Activated CD8-positive, alpha-beta T cell treated with anti-CD3 and anti-CD28 coated beads, Interleukin-2, amount 10 ng/mL, durations not matched to agents 7 days and 5 days (primary cell): ENCODE measurements at places on chromosomes 2 and 18. TPM values are rescaled to one million over a fixed set of nuclear protein-coding genes. Genes with fewer than 3 reads are reported as not detected.

GRCh38 chr18:7918701-7919100, 351.6 kb downstream of the PTPRM start:
- no peak for DNase-seq

- DNase-seq, result no peak
These were observed 12.8 kb downstream of the MTA3 start for GRCh38 chr2:42581257-42581656.

DNA sequence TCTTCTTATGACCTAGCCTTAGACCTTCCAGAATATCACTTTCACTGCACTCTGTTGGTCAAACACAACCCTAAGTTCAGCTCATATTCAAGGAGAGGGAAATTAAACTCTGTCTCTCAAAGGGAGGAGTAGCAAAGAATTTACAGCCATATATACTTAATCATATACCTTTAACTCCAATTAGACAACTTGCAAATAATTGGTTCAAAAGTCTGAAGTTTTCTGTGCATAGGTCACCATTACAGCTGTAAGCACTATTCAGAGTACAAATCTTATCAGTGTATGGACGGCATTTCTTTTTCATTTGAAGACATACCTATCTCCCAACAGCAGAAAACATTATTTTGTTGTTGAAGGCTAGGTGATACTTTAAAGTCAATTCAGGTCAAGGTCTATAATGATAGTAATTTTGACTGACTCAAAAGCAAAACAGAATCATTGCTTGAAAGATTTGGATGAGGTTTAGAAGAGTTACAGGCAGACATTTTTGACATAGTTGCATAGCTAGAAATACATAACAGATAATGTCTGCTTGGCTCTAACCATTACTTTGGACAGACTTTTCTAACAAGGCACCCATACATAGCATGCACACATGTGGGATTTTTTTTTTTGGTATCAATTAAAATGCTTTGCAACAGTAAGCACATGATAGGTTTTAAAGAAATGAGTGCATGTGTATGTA, 131.5 kb downstream of the CPS1 start:
- DNase-seq, result no peak

DNA sequence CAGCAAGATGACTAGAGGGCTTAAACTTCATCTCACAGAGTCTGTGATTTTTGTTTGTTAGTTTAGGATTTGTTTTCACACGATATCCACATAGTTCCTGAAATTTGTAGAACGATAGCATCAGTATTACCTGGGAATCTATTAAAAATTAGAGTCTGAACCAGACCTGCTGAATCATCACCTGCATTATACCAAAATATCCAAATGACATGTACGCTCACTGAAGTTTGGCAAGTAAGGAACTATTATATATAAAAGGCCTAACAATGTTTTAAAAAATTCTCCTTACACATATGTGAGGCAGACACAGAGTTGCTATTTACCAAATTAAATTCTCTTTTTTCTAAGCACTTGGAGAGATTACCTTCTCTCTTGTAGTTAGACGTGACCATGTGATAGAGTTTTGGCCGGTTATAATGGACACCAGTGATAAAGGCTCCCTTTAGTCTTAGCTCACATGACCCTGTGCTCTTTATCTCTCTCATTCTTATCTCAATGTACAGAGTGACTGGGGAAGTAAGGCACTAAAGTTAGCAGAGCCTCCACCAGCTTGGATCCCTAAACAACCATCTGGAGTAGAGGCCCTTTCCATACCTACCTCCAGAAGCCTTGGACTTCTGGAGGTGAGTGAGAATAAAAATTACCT, 363.1 kb downstream of the DSC3 start:
- no peak for DNase-seq

DNA sequence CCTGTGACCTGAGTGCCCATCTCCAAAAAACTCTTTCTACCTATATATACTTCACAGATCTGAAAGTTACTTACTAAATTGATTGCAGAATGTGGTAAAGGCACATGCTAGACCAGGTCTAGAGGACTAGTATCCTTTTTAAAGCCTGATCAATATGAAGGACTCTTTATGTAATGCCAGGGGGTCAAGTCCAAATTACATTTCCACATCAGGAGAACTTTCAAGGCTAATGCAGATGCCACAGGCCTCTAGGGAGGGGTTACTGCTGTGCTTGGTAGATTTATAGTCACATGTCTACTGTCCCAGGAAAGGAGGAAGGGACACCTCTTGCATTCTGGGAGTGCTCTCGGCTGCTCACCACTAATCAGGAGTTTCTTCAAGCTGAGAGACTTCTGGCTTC, 118.4 kb upstream of the NOSTRIN start:
- DNase-seq, result no peak

GRCh38 chr2:188969651-188970050, 4.5 kb upstream of the COL3A1 start:
- DNase-seq, result no peak

DNA sequence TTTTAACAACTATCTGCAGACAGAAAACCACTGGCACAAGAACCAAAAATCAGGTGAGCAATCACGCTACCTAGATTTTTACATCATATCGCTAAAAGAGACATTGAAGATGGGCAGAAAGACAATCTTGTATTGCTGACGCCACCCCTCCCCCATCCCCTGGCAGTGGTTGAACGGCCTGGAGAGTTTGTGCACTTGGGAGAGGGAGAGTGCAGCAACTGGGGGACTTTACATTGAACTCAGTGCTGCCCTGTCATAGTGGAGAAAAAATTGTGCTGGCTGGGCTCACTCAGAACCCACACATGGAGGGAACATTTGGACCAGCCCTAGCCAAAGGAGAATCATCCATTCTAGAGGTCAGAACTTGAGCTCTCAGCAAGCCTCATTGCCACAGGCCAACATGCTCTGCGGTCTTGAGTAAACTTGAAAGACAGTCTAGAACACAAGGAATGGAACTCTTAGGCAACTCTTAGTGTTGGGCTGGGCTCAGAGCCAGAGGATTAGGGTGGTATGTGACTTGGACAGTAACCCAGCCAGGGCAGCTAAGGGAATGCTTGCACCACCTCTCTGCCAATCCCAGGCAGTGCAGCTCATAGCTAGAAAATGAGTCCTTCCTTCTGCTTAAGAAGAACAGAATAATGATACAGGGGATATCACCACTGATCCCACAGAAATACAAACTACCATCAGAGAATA, 220.0 kb upstream of the CYP26B1 start:
- no peak for DNase-seq

DNA sequence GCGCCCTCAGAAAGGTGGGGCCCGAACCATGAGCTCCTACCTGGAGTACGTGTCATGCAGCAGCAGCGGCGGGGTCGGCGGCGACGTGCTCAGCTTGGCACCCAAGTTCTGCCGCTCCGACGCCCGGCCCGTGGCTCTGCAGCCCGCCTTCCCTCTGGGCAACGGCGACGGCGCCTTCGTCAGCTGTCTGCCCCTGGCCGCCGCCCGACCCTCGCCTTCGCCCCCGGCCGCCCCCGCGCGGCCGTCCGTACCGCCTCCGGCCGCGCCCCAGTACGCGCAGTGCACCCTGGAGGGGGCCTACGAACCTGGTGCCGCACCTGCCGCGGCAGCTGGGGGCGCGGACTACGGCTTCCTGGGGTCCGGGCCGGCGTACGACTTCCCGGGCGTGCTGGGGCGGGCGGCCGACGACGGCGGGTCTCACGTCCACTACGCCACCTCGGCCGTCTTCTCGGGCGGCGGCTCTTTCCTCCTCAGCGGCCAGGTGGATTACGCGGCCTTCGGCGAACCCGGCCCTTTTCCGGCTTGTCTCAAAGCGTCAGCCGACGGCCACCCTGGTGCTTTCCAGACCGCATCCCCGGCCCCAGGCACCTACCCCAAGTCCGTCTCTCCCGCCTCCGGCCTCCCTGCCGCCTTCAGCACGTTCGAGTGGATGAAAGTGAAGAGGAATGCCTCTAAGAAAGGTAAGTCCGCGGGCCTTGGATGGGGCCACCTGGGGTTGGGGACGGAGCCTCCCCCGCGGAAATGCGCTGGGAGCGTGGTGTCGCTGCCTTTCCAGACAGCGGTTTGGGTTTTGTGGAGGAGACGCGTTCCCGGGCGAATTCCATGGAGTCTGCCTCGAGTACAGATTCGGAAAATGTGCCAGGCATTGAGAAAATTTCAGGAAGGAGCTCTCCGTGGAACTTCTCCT, 559 bp downstream of the HOXD1 start:
- no peak for DNase-seq

DNA sequence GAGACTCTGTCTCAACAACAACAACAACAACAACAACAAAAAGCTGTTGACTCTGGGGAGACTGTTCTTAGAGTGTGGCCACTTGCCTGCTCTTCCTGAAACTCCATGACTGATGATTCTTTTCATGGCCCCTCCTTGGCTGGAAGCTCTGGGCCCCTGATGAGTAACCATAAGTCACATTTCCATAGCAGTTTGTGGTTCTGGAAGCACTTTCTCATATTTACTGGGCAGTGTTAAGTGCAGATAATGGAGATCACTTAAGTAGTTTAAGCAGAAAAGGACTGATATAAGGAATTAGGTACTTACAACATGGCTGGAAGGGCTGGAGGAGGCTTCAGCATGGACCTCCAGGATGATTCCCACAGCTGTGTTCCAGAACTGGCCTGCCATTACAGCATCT, 147.3 kb upstream of the DLX2 start:
- no peak for DNase-seq

- no peak for DNase-seq
These were observed 81.6 kb downstream of the HS6ST1 start for GRCh38 chr2:128237081-128237534.

DNA sequence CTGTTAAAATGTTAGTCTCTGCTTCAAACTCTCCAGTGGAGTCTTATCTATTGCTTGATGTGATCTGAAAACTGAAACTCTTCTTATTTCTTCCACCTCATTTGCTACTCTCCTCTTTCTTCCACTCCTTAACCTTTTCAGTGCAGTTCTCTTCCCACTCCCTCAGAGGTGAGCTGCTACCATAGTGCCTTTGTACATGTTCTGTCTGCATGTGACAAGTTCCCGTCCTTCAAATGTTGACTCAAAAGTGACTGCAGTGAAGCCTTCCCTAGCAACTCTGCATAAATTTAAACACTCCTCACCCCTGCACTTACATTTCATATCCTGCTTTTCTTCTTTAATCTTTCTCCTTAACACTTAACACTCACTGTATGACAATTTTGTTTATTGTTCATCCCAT, 12.1 kb downstream of the SGO2 start:
- no peak for DNase-seq

DNA sequence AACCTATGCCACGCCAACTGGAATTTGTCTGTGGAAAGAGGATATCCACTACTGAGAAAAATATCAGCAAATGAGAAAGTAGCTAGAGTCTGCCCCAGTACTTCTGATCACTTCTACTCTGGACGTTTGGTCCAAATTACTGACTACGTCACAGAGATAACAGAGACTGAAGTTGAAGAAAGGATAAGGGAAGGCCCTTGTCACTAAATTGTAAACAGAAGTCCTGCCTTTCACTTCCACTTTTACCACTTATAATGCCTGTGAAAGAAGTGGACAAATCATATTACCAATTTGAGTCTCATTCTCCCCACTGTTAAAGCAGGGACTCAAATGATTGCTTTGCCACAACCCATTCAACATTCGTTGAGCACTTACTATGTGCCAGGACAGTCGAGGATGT, 173.9 kb upstream of the ERBB4 start:
- no peak for DNase-seq

DNA sequence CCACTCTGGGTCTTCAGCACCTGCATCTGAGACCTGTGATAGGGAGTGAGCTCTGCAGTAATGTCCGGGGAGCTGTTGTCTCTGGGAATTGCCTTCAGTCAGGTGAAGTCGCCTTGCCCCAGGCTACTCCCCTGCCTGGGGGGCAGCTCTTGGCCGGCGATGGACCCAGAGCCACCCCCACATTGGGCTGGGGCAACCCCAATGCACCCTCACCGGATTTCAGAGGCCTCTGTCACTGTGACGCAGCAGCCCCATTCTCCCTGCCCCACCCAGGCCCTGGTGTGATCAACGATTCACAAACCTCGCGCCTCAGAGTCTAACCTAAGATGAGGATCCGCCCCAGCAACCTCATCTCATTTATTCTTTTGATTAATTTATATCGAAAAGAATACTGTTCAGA, 303.6 kb downstream of the NDUFA10 start:
- no peak for DNase-seq

GRCh38 chr2:120298173-120298835, 45.7 kb downstream of the RALB start:
- DNase-seq, result no peak

GRCh38 chr2:215052404-215052803, 86.0 kb downstream of the ABCA12 start:
- no peak for DNase-seq

Gene ANKRD62
- total RNA-seq, result not detected

Gene LIMS4
- 0.78 TPM for total RNA-seq

Gene PFN4
- total RNA-seq, result not detected

Gene SERPINB3
- not detected for total RNA-seq

Gene C2orf78
- total RNA-seq, result not detected

Gene SCN2A
- 0.05 TPM for total RNA-seq

Gene FBLN7
- 0.91 TPM for total RNA-seq
